ENCODE measurements at places on chromosomes 13 and 19.

- DNase-seq = no peak
Observed at GRCh38 chr13:113595131-113595530, 10.6 kb downstream of the TFDP1 start.

GRCh38 chr13:110816500-110816899 is 98.4 kb downstream of the ANKRD10 start:
- no peak for DNase-seq

DNA sequence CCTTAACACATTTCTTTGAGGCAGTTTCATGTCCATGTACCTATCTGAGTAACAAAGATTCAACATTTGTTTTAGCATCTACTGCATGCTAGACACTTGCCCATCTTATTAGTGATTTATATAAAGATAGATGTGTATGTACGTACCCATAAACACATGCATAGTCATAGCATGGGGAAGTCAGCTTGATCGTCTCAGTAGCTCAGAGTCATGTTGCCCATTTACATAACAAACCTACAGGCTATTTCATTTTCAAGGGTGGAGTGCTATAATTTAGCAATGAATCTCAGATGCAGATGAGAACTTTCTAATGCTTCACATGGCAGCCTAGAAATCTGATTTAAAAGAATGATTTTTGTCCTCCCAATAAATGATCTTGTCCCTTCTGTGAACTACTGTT is 23.5 kb downstream of the FLT1 start:
- no peak for DNase-seq

GRCh38 chr13:71621174-71622124 is 245.6 kb downstream of the DACH1 start:
- no peak for DNase-seq

GRCh38 chr13:28358708-28359107 is 136.2 kb downstream of the FLT1 start:
- no peak for DNase-seq

DNA sequence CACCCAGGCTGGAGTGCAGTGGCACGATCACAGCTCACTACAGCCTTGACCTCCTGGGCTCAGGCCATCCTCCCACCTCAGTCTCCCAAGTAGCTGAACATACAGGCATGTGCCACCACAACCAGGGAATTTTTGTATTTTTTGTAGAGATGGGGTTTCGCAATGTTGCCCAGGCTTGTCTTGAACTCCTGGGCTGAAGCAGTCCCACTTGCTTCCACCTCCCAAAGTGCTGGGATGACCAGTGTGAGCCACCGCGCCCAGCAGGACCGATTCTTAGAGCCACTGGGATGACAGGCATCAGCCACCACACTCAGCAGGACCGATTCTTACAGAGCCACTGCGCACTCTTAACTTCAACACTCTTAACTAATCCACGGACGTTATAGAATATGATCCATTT is 54.9 kb upstream of the RANBP3 start:
- DNase-seq = no peak

DNA sequence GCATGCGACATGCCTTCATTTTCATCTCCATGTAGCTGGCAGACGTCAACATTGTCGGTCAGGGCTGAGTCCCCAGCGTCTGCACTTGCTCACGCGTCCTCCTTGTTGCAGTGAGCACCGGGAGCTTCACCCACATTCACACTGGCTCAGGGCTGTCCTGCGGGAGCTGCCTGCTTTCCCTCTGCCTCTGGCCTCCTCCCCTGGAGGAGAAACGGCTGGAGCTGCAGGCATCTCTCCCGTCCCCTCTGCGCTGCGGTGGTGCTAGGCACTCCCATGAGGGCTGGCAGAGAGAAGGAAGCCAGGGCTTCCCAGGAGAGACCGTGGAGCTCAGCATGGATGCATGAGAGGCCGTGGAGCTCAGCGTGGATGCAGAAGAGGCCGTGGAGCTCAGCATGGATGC is 18.4 kb upstream of the TMEM255B start:
- DNase-seq = no peak

DNA sequence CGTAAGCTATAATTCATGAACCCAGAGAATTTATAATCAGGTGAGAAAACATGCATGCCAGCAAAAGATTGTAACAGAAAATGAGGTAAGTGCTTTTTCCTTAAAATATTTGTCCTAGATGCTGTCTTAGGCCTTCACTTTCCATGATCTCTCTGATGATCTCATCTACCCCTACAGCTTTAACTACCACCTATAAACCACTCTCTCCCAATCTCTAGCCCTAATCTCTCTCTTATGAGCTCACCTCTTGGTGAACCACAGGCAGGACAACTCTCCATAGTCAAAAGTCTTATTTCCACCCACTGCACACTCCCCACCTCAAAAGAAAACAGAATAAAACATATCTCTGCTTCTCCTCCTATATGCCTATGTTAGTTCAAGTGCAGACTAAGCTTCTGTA is 137.1 kb downstream of the SLC7A1 start:
- DNase-seq = no peak

DNA sequence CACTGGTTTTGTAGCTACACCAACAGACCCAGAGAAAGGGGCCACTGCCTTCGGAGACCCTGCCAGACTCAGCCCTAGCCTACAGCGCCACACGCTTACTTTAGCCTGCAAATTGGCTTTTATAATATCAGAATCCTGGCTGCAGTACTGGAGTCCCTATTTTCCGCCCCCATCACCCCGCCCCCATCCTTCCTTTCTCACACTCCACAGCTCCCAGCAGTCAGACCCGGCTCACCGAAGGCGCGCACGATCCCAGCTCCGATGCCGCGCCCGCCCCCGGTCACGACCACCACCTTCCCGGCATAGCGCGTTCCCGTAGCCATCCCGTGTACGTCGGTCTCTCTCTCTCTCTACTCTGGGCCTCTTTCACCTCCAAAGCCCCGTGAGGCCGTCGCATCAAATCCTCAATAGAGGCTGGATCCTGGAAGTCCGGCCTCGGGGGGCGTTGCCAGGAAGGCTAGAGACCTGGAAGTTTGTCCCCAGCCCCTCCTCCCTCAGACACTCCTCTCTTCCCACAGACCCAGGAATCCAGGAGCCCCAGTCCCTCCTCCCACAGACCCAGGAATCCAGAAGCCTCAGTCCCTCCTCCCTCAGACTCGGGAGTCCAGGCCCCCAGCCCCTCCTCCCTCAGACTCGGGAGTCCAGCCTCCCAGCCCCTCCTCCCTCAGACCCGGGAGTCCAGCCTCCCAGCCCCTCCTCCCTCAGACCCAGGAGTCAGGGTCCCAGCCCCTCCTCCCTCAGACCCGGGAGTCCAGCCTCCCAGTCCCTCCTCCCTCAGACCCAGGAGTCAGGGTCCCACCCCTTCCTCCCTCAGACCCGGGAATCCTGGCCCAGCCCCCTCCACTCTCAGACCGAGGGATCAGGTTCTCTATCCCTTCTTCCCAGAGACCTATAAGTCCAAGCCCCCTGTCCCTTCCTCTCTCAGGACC is at the start of gene HSD17B14:
Gene HSD17B14, minus strand, starts transcription at position 403 of the 929 bp plus-strand sequence. Its CDS starts 80 bp downstream, at position 323.
- DNase-seq = no peak

DNA sequence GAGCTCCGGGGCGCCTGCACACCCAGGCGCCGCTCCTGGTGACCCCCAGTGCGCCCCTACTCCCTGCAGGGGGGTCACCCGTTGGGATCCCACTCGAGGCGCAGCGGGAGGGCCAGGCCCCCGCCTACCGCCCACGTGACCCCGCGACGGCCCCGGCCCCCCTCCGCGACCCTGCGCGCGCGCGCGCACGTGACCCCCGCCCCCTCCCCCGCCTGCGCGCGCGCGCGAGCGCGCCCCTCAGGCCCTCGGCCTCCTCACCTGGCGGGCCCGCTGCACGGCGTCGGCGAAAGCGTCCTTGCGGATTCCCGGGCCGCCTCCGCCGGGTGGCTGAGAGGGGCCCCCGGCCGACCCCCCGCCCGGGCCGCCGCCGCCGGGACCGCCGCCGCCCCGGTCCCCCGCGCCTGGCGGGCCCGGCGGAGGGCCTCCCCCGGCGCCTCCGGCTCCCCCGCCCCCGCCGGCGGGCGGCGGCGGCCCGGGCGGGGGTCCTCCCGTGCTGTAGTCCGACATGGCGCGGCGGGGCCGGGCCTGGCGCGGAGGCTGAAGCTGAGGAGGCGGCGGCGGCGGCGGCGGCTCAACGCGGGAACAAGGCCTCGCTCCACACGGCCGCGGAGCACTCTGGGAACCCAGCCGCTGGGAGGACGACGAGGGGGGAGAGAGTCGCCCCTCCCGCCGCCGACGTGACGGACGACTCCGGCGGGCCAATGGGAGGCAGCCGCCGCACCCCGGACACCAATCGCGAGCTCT is at the start of gene KHSRP:
Gene KHSRP, minus strand, starts transcription at position 617 of the 744 bp plus-strand sequence. Its CDS starts 110 bp downstream, at position 507.
- DNase-seq = peak; percentile 24

- DNase-seq = no peak
Observed at GRCh38 chr13:75947448-75947847, 311.3 kb downstream of the LMO7 start.

- DNase-seq = no peak
Observed at GRCh38 chr13:51550151-51550550, 34.1 kb upstream of the WDFY2 start.

DNA sequence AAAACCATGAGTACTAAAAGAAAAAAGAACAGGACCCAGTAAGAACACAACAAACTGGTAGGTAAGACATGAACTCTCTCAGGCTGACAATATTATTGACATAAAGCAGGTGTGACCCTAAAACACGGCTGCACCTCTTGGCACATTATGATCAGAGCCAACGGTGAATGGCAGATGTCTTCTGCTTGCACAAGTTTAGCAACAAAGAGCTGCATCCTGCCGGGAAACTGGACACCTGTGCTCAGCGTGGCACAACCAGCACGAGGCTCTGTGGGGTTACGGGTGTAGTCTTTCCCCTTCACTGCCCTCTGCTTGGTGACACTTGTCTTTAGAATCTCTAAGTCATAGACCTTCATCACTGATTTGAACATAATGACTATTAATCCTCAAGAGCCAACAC is 97.9 kb downstream of the DOCK9 start:
- DNase-seq = no peak

DNA sequence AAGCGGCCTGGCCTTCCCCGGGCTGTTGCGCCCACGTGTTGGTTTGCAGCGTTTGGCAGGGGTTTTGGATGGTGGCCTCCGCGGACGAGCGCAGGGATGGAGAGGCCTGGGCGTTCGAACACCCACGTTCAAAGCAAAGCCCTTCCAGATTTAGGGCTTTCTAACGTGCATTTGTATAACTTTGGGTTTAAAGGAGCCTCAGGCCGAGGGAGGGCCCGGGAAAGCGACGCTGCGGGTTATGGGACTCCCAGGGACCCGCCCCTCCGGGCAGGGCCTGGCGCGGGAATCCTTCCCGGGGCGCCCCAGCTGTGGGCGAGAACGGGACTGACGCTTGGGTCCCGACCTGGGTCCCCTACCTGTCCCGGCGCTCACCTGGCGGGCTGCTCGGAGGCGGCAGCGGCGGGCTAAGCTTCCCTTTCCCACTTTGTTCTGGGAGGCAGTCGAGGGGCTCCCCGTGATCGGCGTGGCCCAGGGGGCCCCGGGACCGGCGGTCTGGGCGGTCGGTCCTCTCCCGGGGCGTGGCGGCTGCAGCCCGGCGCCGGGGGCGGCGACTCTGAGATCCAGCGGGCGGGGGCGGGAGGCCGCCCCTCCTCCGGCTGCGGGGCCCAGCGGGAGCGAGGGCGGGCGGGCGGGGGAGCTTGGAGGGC is at the start of gene FBXO17:
Gene FBXO17, minus strand, starts transcription at position 529 of the 647 bp plus-strand sequence. CDS start 25,423 bp downstream, outside the sequence.
- no peak for DNase-seq

DNA sequence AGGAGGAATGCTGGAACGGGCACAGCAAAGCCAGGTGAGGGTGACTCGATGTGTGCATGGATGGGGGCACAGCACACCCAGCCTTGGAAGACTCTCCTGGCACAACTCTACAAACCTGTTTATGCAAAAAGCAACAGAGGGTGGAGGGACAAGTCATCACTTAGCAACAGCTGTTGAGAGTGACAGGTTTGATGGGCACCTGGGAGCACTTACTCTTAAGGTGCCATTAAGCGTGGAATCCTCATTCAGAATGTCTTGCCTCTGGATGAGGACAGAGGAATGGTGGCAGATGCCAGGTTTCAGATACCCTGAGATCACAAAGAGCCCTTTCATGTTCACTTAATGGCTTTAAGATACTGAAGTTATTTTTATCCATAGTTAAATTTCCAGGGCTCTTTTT is 97.0 kb downstream of the DCT start:
- DNase-seq = no peak

- no peak for DNase-seq
Observed at GRCh38 chr13:111283991-111284390, 36.5 kb upstream of the TEX29 start.

- no peak for DNase-seq
Observed at GRCh38 chr13:40094056-40094455, 438.6 kb downstream of the COG6 start.

DNA sequence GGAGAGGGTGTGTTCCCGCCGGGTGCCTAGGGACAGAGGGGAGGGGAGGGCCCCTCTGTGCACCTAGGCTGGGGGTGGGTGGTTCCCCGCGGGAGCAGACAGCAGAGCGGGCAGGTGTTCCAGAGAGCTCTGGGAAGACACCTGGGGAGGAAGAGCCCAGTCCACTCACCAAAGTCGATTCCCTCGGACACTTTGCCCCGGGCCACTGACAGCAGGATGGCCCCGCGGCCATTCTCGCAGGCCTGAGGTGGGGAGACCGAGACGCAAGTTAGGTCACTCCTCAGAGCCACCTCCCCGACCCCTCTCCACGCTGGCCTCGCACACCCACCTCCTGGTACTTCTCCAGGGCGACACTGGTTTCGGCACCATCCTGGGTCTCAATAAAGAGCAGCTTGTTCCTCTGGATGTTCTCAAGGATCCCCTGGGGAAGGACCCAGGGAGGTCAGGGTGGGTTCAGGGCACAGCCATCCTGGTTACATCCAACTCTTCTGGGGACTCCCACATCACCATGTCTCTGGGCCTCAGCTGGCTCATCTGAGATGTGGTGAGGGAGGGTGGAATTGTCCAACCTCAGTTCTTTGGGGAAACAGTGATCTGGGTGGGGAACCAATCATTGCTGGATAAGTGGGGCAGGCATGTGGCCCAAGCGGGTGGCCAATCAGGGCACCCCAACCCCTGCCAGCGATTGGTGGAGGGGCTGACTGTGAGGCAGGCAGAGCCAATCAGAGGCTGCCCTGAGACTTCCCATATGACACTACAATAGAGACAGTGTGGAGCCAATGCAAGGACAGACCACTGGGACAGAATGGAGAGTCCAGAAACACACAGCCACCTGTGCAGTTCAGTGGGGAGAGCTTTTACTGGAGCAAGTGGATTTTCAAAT is 12.6 kb downstream of the KLC3 start:
- no peak for DNase-seq

- DNase-seq = peak; percentile 19
Observed at GRCh38 chr13:102799426-102800144, 666 bp downstream of the BIVM start.

DNA sequence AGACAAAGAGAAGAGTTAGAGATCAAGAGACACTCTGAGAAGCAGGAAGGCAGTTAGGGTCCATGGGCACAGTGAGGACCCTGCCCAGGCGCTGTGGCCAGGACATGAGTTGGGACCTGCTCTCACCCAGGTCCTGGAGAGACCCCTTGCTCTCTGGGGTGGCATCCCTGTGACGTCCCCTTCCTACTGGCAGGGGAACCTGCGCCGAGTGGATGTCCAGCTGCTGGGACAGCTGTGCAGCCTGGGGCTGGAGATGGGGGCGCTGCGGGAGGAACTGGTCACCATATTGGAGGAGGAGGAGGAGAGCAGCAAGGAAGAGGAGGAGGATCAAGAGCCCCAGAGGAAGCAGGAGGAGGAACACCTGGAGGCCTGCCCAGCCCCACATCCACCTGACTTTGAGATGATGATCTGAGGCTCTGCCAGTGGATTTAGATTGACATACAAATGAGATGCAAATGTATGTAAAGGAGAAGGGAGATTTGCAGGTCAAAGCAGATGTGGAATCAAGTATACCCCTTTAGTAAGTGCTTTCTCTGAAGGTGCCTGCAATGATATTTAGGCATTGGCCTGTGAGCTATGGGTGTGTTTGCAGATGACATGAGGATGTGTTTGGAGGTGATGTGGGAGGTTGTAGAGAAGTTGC is 978 bp downstream of the ERICH4 start:
- DNase-seq = no peak

- DNase-seq = no peak
Observed at GRCh38 chr13:79496188-79496587, 15.2 kb downstream of the NDFIP2 start.
